Gastrocnemius medialis (tissue), 4 donors: ENCODE measurements at places on chromosomes 11 and 22.

DNA sequence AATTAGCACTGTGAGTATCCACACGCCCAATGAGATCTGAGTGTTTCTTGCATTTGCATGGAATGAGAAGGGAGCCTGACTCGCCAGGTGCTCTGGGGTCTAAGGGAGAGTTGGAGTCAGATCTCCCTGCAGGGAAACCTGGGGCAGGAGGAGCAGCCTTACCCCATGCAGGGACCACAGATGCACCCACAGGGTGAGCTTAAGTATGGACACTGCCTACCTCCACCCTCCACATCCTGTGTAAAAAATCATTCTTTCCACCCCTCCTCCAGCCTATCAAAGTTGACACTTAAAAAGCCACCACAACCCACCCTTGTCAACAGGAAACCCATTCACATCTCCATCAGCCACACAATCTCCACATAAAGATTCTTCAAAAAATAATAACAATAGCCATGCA is 67.0 kb upstream of the IGLL5 start:
- no peak for DNase-seq

GRCh38 chr22:29734838-29735237 is 15.0 kb downstream of the CABP7 start:
- DNase-seq, result no peak

DNA sequence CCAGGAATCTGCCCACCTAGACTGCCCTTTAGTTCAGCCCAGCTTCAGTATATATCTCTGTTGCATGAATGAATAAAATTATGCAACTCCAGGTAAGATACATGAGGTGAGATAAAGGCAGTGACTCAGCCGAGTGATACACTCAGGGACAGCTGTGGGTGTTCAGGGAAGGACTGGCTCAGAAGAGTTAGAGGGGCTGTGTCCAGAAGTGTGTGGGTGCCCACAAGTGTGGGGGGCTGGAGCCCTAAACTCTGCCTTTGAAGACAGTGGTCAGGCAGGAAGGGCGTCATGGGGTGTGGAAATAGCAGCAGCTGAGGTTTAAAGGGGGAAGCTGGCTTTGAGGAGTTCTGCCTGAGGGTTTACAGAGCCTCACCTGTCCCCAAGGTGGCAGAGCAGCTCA is 8.3 kb downstream of the FTH1 start:
- no peak for DNase-seq

GRCh38 chr11:25197515-25197914 is 700.7 kb downstream of the LUZP2 start:
- DNase-seq, result no peak

DNA sequence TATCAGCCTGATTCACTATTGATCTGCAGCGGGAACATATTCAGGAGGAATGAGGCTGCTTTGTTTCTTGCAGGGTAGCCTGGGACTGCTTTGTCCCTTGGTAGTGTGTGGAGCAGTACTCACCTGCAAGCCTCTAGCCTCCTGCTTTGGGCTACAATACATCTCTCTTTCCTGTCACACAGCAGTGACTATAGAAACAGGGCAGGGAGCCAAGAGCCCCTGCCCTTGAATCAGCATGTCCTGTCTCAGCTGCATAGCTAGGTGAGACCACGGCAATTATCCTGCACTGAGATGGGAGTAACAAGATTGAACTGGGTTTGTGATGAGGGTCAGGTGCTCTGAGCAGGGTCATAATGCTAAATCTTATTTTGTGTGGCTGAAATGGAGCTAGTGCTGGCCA is 191.9 kb downstream of the NELL1 start:
- no peak for DNase-seq

DNA sequence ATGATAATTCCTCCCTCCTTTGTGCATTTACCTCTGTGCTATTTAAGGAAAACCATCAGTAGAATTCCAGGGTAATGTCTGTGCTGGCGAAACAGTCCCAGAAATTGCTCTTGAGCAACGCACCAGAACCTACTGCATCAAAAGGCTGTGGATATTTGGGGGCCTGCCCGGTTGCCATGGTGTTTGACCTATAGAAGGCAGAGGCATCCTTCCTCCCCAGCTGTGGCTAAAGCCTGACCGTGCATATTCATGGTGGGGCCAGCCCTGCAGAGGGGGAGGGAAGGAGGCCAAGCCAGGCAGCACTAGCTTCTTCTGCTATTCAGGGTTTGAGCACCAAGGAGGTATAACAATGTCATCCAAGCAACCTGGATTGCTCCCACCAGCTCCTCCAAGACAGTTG is 215.0 kb upstream of the E2F8 start:
- no peak for DNase-seq

DNA sequence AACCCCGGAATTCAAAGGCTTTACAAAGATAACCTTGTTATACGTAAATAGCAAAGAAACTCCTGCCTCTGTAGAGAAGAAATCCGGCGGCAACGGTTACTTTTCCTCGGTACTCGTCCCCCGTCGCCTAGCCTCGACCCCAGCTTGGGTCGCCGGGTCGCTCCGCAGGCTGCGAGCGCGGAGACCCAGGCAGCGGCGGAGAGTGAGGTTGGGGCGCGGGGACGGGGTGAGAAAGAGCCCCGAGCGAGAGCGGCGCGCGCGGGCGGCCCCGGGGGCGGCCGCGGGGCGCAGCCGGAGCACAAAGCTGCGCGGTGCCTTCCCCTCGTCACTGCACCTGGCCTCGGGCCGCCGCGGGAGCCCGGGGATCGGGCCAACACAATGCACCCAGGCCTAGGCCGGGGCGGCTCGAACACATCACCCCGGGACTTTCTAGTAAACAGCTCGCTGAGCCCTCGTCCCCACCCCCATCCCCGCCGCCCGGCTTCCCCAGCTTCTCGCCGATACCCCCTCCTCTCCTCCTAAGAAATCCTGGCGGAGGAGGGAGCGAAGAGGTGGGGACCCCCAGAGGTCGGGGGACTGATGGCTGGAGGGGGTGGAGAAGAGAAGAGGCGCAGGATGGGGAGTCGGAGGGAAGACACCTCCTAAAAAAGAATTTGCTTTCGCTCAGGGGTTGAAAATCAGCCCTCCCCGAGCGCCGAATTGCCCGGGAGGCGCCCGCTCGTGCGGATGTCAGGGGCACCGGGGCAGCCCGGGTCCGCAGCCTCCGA is 845 bp downstream of the MPPED2 start:
- DNase-seq, result no peak

GRCh38 chr11:47854667-47855066 is 6.5 kb upstream of the NUP160 start:
- DNase-seq, result no peak

GRCh38 chr11:15975742-15976141 is 380.6 kb downstream of the SOX6 start:
- no peak for DNase-seq

DNA sequence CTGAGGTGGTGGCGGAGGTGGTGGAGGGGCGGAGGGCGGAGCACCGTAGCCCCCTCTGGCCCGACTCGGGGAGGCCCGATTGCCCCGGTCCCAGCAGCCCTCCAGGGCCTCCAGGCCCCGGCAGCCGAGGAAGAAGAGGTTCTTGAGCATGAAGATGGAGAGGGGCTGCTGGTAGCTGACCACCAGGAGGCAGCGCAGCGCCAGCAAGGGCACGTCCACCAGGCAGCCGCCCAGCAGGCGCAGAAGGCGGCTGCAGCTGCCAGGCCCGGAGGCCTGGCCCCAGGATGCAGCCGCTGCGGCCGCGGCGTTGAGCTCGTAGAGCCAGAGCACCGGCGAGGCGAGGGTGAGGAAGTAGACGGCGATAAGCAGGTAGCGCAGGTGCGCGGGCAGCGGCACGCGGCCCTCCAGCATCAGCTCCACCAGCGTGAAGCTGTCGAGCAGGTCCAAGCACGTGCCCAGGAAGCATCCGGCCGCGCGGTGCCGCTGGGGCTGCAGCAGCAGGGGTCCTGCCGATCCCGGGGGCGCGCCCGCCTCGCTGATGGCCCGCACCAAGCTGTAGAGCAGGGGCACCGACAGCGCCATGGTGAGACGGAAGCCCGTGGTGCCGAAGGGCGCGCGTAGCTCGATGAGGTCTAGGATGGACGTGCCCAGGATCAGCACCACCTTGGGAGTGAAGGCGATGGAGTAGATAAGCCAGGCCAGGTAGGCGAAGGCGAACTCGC is 1.5 kb downstream of the TMEM121B start:
- no peak for DNase-seq

GRCh38 chr22:27842201-27842600 is 40.6 kb upstream of the MN1 start:
- DNase-seq, result no peak
